ENCODE measurements at places on chromosomes 5 and 9.
A peak's percentile ranks its signal among the peaks of the same experiment; 100 is the strongest.

- no peak overlapping the region for H3K27ac ChIP-seq
- H3K4me3 ChIP-seq = no peak overlapping the region
- DNase-seq = no peak
- H3K36me3 ChIP-seq = no peaks in the 10 kb centered on the region
These were observed 79.0 kb downstream of the KCNIP1 start for GRCh38 chr5:170582644-170583330.

DNA sequence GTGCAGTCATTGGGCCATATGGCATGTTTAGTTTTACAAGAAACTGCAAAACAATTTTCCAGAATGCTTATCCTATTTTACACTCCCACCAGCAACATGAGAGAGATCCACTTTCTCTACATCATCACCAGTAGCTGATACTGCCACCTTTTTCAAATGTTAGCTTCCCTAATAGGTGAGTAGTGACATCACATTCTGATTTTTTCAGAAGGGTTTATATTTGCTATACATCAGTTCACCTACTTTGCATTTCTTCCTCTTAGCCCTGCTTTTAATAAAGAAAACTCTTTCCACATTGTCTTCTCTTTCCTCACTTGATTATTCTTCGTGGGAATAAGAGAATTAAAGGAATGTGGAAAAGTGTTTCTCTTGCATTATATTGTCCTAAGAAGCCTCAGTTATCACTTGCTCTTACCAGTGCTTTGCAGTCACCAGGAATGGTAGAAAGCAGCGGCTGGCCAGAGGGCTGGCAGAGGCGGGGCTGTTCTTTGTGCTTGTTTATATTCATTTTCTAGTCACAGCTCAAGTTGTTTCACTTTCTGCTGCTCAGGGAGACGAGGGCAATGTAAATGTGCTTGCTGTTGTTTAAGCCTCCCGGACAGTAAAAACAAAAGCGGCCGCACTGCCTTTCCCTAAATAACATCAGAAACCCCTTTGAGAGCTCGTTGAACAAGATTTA lies 164.8 kb downstream of the HSD17B3 start:
- no peaks in the 10 kb centered on the region for H3K36me3 ChIP-seq
- H3K4me1 ChIP-seq = peaks cover 4% of the 10 kb centered on the region
- peaks cover 23% of the 10 kb centered on the region for H3K27me3 ChIP-seq
- no peak for DNase-seq

DNA sequence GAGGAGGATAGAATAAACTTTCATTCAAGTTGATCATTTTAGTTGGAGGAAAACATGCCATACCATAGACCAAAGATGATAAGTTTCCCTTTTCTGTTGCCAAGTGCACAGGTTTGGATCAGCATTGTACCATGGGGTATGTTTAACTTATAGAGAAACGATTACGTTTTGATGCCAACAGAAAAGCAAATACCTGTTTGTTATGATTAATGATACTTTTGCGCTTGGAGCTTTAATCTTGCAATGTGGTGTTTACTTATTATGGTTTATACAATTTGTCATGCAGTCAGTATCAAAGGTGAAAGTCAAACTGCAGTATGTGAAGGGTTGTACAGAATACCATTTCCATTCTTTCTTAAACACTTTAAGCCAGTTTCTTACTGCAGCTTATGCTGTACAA lies 13.2 kb upstream of the ARHGEF28 start:
- no peaks in the 10 kb centered on the region for H3K36me3 ChIP-seq
- no peak for DNase-seq
- 0 out of 2 replicates have a peak, but pooled peaks cover 4% of the 10 kb centered on the region for H3K27me3 ChIP-seq
- H3K4me1 ChIP-seq = no peaks in the 10 kb centered on the region

- no peak overlapping the region for H3K4me3 ChIP-seq
- no peaks in the 10 kb centered on the region for H3K27me3 ChIP-seq
- no peak for DNase-seq
- no peak overlapping the region for H3K27ac ChIP-seq
- no peaks in the 10 kb centered on the region for H3K36me3 ChIP-seq
- no peaks in the 10 kb centered on the region for H3K4me1 ChIP-seq
These were observed 29.2 kb upstream of the SMC5 start for GRCh38 chr9:70229579-70229978.

- H3K4me1 ChIP-seq = no peaks in the 10 kb centered on the region
- no peaks in the 10 kb centered on the region for H3K27me3 ChIP-seq
- no peak for DNase-seq
- no peak overlapping the region for H3K27ac ChIP-seq
These were observed 37.4 kb downstream of the MAT2B start for GRCh38 chr5:163542771-163543170.

DNA sequence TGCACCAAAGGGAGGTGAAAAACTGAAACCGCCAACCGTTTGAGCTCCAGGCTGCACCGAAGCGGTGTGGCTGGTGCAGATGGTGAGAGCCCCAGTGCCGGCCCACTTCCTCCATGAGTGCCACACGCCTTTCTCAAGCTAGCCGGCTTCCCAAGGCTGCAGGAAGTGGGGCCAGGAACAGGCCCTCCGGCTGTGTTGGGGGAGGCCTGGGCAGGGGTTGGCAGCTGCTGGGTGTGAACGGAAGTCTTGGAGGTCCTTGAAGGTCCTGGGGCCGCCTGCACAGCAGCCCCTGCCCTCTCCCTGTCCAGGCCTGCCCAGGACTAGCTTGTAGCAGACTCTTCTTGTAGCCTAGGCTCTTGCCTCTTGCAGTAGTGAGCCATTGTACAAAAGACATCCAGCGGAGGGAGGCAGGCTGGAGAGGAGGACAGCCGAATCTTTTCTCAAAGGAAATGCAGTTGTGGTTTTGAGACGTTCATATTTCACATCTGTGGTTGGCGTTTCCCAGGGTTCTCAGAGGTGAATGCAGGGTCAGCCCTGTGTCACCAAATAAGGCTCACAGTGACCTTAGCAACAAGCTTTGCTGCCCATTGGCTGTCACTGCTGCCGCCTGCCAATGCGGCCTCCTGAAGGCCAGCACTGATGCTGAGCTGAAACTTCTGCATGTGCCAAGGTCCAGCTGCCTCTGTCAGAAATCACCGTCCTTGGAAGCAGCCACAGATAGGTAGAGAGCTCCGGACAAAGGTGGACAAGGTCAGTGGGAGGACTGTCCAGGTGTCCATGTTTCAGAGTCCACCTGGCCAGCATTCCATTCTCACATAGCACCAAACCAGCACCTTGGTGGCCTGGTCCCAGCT lies 23.9 kb downstream of the IRF1 start:
- no peak overlapping the region for H3K4me3 ChIP-seq
- peaks cover 24% of the 10 kb centered on the region for H3K4me1 ChIP-seq
- peak overlapping the region; percentile 54 for H3K27ac ChIP-seq
- DNase-seq = no peak
- H3K27me3 ChIP-seq = no peaks in the 10 kb centered on the region

GRCh38 chr5:95410279-95410678 lies 19.1 kb downstream of the FAM81B start:
- no peak for DNase-seq
- no peak overlapping the region for H3K4me3 ChIP-seq
- H3K4me1 ChIP-seq = no peaks in the 10 kb centered on the region
- no peaks in the 10 kb centered on the region for H3K36me3 ChIP-seq

- H3K27me3 ChIP-seq = no peaks in the 10 kb centered on the region
- H3K36me3 ChIP-seq = no peaks in the 10 kb centered on the region
- no peak overlapping the region for H3K4me3 ChIP-seq
- DNase-seq = no peak
- no peak overlapping the region for H3K27ac ChIP-seq
These were observed 1064.9 kb upstream of the DMAC1 start for GRCh38 chr9:8864545-8864896.

DNA sequence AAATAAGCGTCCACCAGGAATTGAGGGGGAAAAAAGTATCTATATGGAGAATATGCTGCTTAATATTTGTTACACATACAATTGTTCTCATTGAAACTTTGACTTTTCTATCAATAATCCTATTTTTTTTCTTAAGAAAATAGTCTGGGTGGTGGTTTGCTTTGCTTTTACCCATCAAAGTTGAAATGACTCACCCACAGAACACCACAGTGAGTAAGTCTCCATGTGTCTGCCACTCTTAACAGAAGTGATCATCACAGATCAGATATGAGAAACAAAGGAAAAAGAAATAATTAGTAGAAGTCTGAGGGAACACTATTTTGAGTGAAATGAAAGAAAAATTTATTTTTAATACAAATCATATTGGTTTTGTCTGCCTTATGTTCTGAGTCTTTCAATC lies 742.8 kb downstream of the CDH9 start:
- no peaks in the 10 kb centered on the region for H3K27me3 ChIP-seq
- DNase-seq = no peak
- no peaks in the 10 kb centered on the region for H3K4me1 ChIP-seq
- no peak overlapping the region for H3K27ac ChIP-seq
- H3K36me3 ChIP-seq = no peaks in the 10 kb centered on the region

GRCh38 chr5:134547579-134547978 lies 22.1 kb downstream of the JADE2 start:
- peaks cover 27% of the 10 kb centered on the region for H3K36me3 ChIP-seq
- no peak overlapping the region for H3K27ac ChIP-seq
- no peaks in the 10 kb centered on the region for H3K4me1 ChIP-seq

DNA sequence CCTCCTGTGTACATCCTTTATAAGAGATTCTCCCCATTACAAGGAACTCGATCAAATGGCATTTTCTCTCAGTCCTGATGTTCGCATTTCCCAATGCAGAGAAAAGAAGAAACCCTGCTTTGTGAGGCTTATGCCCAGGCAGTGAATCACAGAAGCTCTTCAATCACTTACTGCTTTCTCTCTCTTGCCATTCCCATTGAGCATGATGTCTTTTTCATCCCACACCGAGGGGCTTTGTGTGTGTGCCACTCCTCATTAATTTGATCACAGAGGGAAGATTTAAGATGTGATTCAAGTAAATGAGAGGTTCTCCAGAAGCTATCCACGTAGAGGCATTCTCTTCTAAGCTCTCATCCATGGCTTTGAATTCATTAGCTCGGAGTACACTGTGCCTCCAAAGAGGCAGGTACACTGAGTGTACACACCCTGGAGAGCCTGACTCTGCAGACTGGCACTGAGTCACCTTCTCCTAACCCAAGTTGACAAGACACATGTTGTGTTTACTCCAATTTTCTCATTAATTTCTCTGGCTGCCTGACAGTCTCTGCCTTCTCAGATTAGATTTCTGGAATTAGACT lies 45.4 kb downstream of the MFAP3 start:
- DNase-seq = no peak
- no peaks in the 10 kb centered on the region for H3K36me3 ChIP-seq
- no peaks in the 10 kb centered on the region for H3K4me1 ChIP-seq
- H3K4me3 ChIP-seq = no peak overlapping the region
- peaks cover 24% of the 10 kb centered on the region for H3K27me3 ChIP-seq

- H3K27ac ChIP-seq = no peak within 1 kb of the TSS
- H3K4me3 ChIP-seq = no peak within 1 kb of the TSS
- H3K27me3 ChIP-seq = peaks cover 8% of the 10 kb centered on the region
- H3K4me1 ChIP-seq = no peaks in the 10 kb centered on the region
These were observed at the start of gene SPZ1 for GRCh38 chr5:80319702-80320101. TSS of gene SPZ1 (plus strand) at chr5:80320002. CDS start at chr5:80320216, 214 bp downstream.

DNA sequence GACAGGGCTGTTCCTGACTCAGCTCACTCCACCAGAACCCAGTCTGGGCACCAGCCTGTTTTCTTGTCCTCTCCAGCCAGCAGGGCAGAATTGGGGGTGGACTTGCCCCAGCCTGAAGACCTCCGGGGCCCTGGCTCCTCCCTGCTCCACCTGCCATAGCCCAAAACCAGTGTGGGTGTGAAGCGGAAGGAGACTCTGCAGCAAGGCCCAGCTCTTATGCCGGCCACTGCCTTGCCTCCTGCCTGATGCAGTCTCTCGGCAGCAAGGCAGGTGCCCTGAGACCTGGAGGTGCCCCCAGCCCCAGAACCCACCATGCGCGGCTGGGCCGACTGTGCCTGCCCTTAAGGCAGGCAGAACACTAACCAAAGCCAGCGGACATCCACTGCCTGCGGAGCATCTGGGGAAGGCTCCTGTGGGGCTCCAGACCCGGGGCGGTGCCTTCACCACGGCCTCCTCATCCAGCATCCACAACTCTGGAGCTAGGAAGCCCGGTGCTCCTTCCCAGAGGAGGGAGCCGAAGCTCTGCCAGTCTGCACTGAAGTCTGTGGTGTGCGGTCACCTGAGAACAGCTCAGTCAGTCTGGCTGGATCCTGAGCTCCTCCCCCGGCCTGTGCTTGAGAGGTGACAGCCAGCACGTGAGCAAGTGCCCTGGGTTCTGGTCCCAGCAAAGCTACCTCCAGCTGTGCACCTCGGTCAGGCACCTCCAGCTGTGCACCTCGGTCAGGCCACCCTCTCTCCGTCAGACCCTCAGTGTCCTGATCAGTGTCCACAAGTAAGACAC lies 116.7 kb downstream of the ADAMTS2 start:
- H3K4me1 ChIP-seq = no peaks in the 10 kb centered on the region
- no peak overlapping the region for H3K27ac ChIP-seq
- H3K36me3 ChIP-seq = no peaks in the 10 kb centered on the region
- peaks cover 21% of the 10 kb centered on the region for H3K27me3 ChIP-seq
- no peak overlapping the region for H3K4me3 ChIP-seq

GRCh38 chr5:139523635-139524445 lies 37.3 kb upstream of the UBE2D2 start:
- peaks cover 6% of the 10 kb centered on the region for H3K4me1 ChIP-seq
- H3K27me3 ChIP-seq = no peaks in the 10 kb centered on the region
- no peak overlapping the region for H3K27ac ChIP-seq
- no peak overlapping the region for H3K4me3 ChIP-seq

DNA sequence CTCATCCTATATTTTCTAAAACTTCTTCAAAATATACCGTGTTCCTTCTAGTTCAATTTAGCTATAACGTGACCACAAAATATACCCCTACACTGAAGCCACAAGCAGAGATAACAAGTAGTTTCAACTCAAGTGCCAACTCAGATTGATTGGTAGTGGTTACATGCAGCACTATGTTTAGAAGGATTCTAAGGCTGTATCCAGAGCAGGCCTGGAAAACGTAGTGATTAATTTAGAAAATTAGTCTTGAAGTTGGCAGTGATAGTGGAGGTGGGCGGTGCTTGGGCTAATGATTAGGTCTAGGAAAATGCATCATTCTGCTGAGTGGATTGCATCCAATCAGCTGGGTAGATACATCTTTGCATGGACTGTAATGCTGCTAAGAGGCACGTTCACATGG lies 61.5 kb downstream of the MAMDC2 start:
- H3K27me3 ChIP-seq = no peaks in the 10 kb centered on the region
- no peaks in the 10 kb centered on the region for H3K4me1 ChIP-seq
- H3K36me3 ChIP-seq = no peaks in the 10 kb centered on the region
- no peak overlapping the region for H3K4me3 ChIP-seq
- no peak overlapping the region for H3K27ac ChIP-seq

DNA sequence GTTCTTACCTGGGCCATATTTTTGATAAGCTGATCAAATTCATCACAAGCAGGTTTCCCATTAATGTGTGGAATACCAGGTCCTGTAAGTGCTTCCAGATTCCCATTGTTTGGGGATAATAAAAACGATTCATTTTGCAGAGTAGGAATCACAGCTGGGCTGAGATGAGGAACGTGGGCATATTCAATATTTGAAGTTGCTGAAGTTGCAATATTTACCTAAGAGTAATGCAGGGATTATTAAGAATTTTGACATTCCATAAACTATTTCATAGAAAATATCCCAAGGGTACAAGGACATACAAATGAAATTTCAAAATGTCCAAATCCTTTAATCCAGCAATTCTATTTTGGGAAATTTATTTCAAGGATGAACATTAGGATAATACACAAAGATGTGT lies 55.1 kb downstream of the MPDZ start:
- no peak for DNase-seq
- no peaks in the 10 kb centered on the region for H3K27me3 ChIP-seq
- no peak overlapping the region for H3K4me3 ChIP-seq
- H3K27ac ChIP-seq = no peak overlapping the region
- no peaks in the 10 kb centered on the region for H3K36me3 ChIP-seq

Measured in K562 (cell line).